ENCODE measurements at places on chromosomes 11 and 22. TPM values are rescaled to one million over a fixed set of nuclear protein-coding genes. Genes with fewer than 3 reads are reported as not detected.

- no peak overlapping the region for H3K4me3 ChIP-seq
- no peaks in the 10 kb centered on the region for H3K36me3 ChIP-seq
- no peak overlapping the region for H3K27ac ChIP-seq
- H3K4me1 ChIP-seq: no peaks in the 10 kb centered on the region
- H3K27me3 ChIP-seq: peaks cover 44% of the 10 kb centered on the region
Measured at GRCh38 chr22:33219648-33220384, 161.6 kb upstream of the SYN3 start.

DNA sequence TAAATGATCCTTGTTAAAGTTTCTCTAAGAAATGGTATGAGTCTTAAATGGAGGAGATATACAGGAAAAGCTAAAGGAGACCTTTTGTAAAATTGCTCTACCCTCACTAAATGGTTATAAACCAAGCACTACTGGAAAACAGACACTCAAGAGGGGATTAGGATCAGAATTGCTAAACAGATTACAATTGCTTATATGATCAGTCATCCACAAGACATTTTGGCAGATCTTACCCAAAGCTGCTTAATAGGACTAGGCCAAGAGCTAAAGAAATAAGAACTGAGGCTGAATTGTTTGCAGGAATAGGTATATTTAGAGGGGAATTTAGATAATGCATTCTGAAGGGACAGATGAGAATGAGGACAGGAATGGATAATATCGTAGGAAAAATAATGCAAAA is 9.5 kb downstream of the HARBI1 start:
- H3K36me3 ChIP-seq: peaks cover 5% of the 10 kb centered on the region
- H3K27me3 ChIP-seq: no peaks in the 10 kb centered on the region

GRCh38 chr11:45806937-45807791 is 2.2 kb downstream of the SLC35C1 start:
- peak overlapping the region; percentile 96 for H3K27ac ChIP-seq
- peaks cover 19% of the 10 kb centered on the region for H3K4me1 ChIP-seq
- peaks cover 7% of the 10 kb centered on the region for H3K36me3 ChIP-seq
- peak overlapping the region; percentile 96 for H3K4me3 ChIP-seq
- no peak for DNase-seq
- peaks cover 14% of the 10 kb centered on the region for H3K27me3 ChIP-seq

- peaks cover 31% of the 10 kb centered on the region for H3K4me1 ChIP-seq
- no peaks in the 10 kb centered on the region for H3K27me3 ChIP-seq
- DNase-seq: no peak
- H3K27ac ChIP-seq: no peak overlapping the region
- no peak overlapping the region for H3K4me3 ChIP-seq
Measured at GRCh38 chr11:108561535-108561991, 32.0 kb downstream of the EXPH5 start.

GRCh38 chr11:118899706-118900360 is 16.1 kb downstream of the CXCR5 start:
- H3K4me3 ChIP-seq: no peak overlapping the region
- no peaks in the 10 kb centered on the region for H3K27me3 ChIP-seq
- peaks cover 21% of the 10 kb centered on the region for H3K4me1 ChIP-seq
- DNase-seq: no peak
- H3K27ac ChIP-seq: no peak overlapping the region
- H3K36me3 ChIP-seq: no peaks in the 10 kb centered on the region

DNA sequence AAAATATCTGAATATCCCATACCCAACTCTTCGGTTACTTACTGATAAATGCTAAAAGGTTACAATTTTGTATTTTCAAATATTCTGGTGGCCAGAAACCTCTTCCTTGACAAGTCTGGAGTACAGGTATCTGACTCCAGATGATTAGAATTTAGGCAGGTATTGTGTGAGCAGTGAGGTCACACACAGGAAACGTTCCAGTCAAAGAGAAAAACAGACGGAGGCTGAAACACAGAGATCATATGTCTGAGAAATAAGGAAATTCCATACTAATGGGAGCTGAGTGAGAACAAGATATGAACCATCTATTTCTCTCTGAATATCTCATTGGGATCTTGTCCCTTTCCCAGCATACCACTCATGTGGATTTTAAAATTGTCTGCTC is 89.4 kb upstream of the IGLL5 start:
- H3K27me3 ChIP-seq: peaks cover 13% of the 10 kb centered on the region
- no peaks in the 10 kb centered on the region for H3K4me1 ChIP-seq
- H3K4me3 ChIP-seq: no peak overlapping the region
- no peak overlapping the region for H3K27ac ChIP-seq

DNA sequence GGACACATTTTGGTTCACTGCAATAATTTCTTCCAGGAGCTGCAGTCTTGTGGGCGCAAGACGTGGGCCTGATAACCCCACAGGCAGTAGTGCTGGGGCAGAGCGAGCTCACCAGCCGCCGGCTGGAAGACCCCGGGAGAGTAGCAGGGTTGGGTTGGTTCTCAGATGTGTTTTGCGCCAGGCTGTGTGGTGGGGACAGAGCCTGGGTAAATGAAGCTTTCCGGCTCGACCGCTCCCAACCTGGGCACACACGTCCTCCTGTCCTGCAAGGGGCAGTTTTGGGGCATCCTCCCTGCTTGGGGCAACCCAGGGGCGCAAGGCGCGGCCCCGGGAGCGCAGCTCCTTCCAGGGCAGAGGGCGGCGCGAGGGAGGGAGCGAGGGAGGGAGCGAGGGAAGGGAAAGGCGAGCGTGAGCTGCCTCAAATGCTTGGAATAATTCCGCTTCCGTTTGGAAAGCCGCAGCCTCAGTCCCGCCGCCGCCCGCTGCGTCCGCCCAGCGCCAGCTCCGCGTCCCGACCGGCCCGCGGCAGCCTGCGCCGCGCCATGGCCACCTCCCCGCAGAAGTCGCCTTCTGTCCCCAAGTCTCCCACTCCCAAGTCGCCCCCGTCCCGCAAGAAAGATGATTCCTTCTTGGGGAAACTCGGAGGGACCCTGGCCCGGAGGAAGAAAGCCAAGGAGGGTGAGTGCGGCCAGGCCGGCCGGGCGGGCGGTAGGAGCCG is at the start of gene PARVA:
TSS of gene PARVA (plus strand) at position 466 of the 718 bp plus-strand sequence. CDS start at position 543, 77 bp downstream.
- peak within 1 kb of the TSS; percentile 95 for H3K27ac ChIP-seq
- H3K4me1 ChIP-seq: peaks cover 18% of the 10 kb centered on the region
- peaks cover 3% of the 10 kb centered on the region for H3K36me3 ChIP-seq
- no peaks in the 10 kb centered on the region for H3K27me3 ChIP-seq
- H3K4me3 ChIP-seq: peak within 1 kb of the TSS; percentile 98
- peak; percentile 79 for DNase-seq

DNA sequence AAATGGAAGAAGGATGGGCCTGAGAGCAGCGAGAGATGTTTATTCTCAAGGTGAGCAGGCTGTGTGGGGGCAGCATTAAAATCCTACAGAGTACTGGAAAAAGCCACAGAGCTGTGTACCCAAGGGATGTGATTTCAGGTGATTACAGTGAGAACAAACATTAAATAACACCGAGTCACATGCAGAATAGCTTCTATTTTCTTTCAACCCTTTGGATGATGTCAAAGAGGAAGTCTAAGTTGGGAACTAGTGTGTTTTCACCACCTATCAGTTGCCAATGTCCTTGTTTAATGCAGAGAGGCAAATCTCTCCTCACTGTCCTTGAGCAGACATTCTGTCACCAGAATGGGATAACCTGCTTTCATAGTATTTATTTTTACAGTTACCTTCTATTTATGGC is 379.6 kb upstream of the NARS2 start:
- H3K27me3 ChIP-seq: no peaks in the 10 kb centered on the region
- DNase-seq: no peak
- no peak overlapping the region for H3K4me3 ChIP-seq
- peaks cover 81% of the 10 kb centered on the region for H3K4me1 ChIP-seq
- H3K36me3 ChIP-seq: no peaks in the 10 kb centered on the region

- H3K27ac ChIP-seq: no peak overlapping the region
- H3K36me3 ChIP-seq: no peaks in the 10 kb centered on the region
- H3K4me3 ChIP-seq: no peak overlapping the region
- H3K4me1 ChIP-seq: peaks cover 9% of the 10 kb centered on the region
- peaks cover 33% of the 10 kb centered on the region for H3K27me3 ChIP-seq
Measured at GRCh38 chr22:40040927-40041326, 46.2 kb downstream of the FAM83F start.

GRCh38 chr11:74157169-74157568 is 13.6 kb downstream of the C2CD3 start:
- H3K27ac ChIP-seq: no peak overlapping the region
- no peak for DNase-seq
- no peaks in the 10 kb centered on the region for H3K4me1 ChIP-seq
- peaks cover 40% of the 10 kb centered on the region for H3K36me3 ChIP-seq

- no peaks in the 10 kb centered on the region for H3K36me3 ChIP-seq
- no peaks in the 10 kb centered on the region for H3K27me3 ChIP-seq
- peaks cover 7% of the 10 kb centered on the region for H3K4me1 ChIP-seq
- peak overlapping the region; percentile 38 for H3K27ac ChIP-seq
Measured at GRCh38 chr11:73257342-73258103, 14.6 kb upstream of the P2RY6 start.

- no peak overlapping the region for H3K4me3 ChIP-seq
- DNase-seq: no peak
- H3K27ac ChIP-seq: no peak overlapping the region
- no peaks in the 10 kb centered on the region for H3K36me3 ChIP-seq
Measured at GRCh38 chr22:44972363-44973083, 37.3 kb downstream of the PHF21B start.

DNA sequence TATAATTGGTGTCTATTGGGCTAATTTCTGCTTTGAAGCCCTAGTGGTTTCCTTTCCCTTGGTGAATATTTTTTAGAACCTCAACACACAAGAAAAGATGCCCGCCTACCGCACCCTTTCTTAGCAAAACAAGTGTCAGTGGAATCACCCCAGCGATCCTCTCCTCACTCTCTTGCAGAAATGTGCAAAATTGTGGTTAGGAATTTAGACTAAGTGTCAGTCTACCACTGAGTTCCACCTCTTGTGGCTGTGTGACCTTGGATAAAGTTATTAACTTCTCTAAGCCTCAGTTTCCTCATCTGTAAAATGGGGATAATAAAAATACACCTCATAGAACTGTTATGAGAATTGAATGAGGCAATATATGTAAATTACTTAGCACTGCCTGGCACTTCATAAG is 5.3 kb upstream of the JAML start:
- H3K27me3 ChIP-seq: peaks cover 3% of the 10 kb centered on the region
- no peak overlapping the region for H3K27ac ChIP-seq
- H3K4me3 ChIP-seq: no peak overlapping the region
- no peaks in the 10 kb centered on the region for H3K4me1 ChIP-seq
- DNase-seq: no peak
- no peaks in the 10 kb centered on the region for H3K36me3 ChIP-seq

DNA sequence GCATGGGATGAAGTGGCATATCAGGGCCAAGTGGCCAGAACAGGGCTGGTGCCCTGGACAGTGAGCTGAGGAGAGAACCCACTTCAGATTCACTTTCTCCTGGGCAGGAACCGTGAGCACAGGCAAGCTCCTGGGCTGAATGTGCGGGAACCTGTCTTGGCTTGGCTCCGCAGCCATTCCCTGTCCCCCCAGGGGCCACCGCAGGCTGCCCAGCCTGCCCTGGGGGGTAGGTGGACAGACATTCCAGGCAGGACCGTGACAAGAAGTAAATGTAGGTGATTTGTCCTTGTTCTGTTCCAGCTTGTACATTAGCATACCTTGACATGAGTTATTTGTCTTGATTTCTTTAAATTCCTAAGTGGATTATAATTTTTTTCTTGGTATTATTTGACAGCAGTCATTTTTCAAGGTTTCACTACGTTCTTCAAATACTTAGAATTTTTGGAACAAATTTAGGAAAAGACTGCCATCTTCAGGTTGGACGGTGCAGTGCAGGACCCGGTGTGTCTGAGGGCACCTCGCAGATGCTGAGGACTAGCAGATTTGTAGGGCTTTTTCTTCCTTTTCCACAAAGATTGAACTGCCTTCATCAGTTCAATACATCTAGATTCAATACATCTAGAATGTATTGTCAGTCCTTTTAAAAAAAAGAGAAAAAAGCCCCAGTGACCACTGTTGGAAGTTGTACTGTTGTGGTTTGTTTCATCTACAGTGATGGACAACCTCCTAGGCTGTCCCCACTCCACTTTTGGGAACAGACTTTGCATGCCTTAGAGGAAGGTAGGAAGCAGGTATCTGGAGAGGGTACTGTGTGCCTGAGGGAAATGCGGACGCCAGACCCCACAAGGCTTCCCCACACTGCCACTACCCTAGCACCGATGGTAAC is 115.1 kb upstream of the RASSF10 start:
- H3K27me3 ChIP-seq: no peaks in the 10 kb centered on the region
- H3K4me3 ChIP-seq: no peak overlapping the region
- H3K27ac ChIP-seq: peak overlapping the region; percentile 74

GRCh38 chr11:110738641-110739040 is 26.4 kb upstream of the ARHGAP20 start:
- DNase-seq: no peak
- no peaks in the 10 kb centered on the region for H3K36me3 ChIP-seq
- H3K4me3 ChIP-seq: no peak overlapping the region
- H3K4me1 ChIP-seq: peaks cover 17% of the 10 kb centered on the region
- no peak overlapping the region for H3K27ac ChIP-seq

DNA sequence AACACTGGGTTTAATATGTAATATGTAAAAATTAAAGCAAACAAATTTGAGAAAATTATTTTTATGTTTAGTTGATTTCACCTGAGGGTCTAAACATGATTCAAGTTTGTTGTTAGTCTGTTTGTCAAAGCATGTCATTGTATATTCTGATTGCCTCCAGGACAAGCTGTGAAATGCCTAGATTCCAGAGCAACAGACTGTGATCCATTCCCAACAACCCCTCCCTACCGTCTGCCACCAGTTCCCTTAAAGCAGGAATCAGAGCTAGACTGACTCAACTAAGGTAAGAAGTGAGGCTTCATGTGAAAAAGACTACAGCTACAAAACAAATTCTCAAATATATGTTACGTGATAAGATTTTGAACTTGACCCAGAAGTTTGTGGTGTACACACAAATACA is 304.2 kb downstream of the RAB38 start:
- H3K4me3 ChIP-seq: no peak overlapping the region
- H3K27me3 ChIP-seq: no peaks in the 10 kb centered on the region
- H3K4me1 ChIP-seq: no peaks in the 10 kb centered on the region
- no peaks in the 10 kb centered on the region for H3K36me3 ChIP-seq
- H3K27ac ChIP-seq: no peak overlapping the region

DNA sequence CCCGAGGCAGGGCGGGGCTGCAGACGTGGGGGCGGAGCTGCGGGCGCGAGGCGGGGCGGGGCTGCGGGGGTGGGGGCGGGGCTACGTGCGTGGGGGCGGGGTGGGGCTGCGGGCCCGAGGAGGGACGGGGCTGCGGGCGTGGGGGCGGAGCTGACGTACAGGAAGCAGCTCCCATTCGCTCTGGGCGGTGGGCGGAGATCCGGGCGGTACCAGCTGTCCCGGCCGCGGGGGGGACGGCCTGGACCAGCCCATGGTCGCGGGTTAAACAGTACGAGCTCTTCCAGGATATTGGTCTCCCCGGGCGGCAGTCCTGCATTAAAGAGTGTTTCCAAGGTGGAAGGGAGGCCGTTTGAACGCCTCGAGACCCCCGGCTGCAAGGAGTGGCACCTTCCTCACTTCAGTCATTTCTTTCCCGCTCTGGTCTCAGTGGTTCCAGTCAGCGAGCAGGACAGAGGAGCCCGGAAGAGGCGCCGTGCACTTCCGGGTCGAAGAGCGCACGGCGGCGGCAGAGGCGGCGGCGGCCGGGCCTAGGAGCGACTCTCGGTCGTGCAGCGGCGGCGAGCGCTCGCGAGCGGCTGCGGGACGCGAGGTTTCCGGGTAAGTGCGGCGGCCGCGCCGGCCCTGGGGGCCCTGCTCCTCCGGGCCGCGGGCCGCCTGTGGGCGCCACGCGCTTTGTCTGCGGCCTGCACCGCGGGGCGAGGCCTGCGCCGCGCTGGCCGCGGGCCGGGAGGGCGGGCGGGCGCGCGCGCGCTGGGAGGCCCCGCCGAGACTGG is at the start of gene PHRF1:
TSS of gene PHRF1 (plus strand) at position 475 of the 773 bp plus-strand sequence. CDS start 5,043 bp downstream, outside the sequence.
- H3K27ac ChIP-seq: peak within 1 kb of the TSS; percentile 98
- H3K36me3 ChIP-seq: peaks cover 2% of the 10 kb centered on the region

- no peak overlapping the region for H3K27ac ChIP-seq
- H3K4me3 ChIP-seq: no peak overlapping the region
- H3K4me1 ChIP-seq: no peaks in the 10 kb centered on the region
- H3K27me3 ChIP-seq: no peaks in the 10 kb centered on the region
Measured at GRCh38 chr11:60184824-60185511, 2.1 kb upstream of the MS4A6A start.

The GAS2L1 gene
- 17.2 TPM for total RNA-seq

The GPR152 gene
- not detected for total RNA-seq

The PGA5 gene
- 2.9 TPM for total RNA-seq

The ABCG4 gene
- 1.3 TPM for total RNA-seq

All from type B pancreatic cell (in vitro differentiated cells).